ENCODE measurements at places on chromosomes 13 and 19.

GRCh38 chr19:13537454-13537853 is 31.2 kb upstream of the CACNA1A start:
- no peak for DNase-seq

GRCh38 chr13:47932950-47933923 is 67.8 kb downstream of the SUCLA2 start:
- DNase-seq = no peak

DNA sequence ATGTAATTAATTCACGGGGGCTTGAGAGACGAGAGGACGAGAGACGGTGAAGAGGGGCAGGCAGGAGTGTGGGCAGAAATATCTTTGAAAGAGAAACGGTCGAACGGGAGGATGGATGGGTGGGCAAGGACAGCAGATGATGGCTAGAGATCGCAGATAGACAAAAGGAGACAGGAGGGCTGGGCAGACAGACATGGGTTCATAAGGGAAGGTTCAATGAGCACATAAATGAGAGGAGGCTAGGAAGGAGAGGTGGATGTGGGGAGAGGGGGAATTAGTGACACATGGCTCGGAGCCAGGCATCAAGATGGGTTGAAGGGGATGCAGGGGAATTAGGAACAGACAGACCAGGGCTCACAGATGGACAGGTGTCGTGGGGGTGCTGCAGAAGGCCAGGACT is 1.1 kb downstream of the SYT3 start:
- DNase-seq = no peak

DNA sequence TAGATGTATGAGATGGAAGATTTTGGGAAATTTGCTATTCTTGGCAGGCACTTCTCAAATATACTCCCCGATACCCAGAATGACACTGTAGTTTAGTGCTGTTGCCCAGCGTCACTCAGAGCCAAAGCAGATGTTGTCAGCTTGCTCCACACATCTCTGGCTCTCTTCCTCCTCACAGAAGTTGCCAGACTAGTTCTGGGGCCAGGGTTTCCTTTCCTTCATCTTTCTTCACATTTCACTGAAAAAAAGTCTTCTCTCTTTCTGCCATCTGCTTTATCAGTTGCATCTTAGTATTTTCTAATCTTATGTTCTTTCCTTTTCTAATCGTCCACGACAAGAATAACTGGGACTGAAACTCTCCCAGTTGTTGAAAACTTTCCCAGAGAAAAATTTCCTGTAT is 251.4 kb downstream of the RGCC start:
- DNase-seq = no peak

DNA sequence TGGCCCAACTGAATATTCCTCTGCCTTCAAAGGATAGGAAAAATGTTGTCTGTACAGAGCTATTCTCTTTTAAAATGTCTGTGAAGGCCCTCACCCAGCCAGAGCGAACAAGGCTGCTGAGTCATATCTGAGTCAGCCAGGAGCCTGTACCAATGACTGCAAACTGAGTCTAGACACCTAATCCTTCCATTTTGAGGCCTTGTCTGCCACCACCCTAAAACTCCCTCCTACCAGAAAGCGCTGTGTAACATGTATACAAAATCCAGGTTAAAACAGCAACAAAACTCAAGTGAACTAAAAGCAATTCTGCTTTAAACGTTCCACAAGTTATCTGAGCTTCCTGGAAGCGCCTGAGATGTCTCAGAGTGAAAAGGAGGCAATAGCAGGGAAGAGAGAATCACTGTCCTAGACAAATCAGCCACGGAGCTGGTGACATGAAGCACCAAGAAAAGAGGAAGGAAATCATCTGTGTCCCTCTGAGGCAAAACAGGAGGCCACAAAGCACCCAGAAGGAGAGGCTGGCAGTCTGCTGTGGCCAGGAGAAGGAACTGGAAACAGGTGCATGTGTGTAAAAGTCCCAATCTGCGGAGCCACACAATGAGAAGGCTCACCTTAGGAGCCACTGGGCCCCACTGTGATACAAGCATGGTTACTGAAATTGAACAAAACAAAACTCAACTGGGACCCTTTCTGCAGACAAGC is 10.2 kb downstream of the DHRS12 start:
- DNase-seq = peak; percentile 52

DNA sequence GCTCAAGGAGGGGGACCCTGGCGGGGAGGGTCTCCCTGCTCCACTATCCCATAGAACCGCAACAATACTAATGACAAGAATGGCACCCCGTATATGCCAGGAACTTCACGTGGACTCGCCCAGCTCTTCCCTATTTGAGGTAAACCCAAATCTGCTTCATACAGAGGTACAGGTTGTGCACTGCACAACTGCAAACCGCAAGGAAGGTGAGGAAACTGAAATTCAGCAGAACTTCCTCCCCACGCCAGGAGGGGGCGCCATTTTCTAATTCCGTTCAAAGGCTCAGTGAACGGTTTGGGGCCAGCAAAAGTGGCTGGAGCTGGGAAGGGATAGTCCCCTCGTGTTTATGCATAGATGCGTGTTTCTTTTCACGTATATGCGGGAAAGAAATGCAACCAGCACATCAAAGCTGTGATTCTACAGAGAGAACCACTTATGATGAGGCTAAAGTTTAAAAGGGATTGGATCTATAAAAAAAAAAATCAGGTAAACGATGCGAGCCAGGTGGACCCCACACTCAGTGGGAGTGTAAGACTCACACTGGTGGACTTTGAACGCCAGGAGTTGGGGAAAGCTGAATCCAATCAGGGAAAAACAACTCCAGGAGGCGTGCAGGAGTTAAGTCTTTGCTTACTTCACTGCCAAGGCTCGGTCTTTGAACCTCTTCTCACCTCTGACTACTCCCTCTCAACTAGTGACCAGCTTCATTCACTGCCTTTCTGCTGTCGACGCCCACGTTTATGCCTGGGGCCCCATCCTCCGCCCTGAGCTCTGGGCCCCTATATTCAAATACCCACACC is 20.3 kb downstream of the C19orf81 start:
- peak; percentile 43 for DNase-seq
